ENCODE measurements at places on chromosomes 2 and 18.

DNA sequence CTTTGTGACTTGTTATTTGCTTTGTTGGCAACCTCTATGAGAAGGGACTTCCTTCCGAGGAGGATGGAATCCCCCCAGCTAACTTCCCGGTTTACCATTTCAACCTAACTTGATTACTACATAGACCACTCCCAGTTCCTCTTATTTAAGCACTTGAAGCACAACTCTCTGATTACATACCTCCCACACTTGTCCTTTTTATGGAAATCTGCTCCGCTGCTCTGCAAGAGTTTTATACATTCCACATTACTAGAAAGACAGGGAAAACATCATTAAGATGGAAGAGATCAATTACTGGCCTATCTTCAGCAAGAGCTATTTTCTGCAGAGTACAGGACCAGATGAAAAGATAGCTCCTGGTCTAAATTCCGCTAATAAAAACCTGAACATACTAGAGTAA, 160.0 kb upstream of the PGAP1 start:
- DNase-seq: peak; percentile 36

- peak; percentile 3 for DNase-seq
Measured at GRCh38 chr2:46010925-46011490, 286.2 kb upstream of the EPAS1 start.

DNA sequence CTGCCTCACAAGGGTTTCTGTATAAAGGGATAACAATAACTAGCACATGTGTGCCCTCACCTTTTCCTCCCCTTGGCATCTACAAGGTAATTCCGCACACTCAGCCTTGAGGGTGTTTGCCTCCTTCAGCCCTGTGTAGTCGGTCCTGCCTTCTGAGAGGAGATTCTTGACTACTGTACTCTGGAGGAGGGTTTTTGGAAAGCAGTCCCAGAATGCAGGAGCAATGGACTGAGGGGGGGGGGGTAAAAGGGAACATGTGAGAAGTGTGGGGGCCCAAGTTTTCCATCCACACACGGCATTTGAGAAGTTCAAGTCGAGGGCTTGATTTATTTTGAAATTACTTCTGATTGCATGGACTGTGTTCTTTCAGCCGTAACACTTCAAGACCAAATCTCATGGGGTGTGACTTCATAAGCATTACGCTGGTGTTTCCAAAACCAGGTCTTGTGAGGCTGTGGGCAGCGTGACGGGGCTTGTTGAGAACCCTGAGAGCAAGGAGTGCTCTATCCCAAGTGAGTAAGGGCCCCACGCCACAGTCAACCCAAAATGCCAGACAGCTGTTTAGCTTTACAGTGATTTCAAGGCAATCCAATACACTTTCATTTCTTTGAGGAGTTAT, 198.7 kb upstream of the MEIS1 start:
- DNase-seq: no peak

GRCh38 chr2:30282721-30283120, 51.4 kb downstream of the LBH start:
- peak; percentile 13 for DNase-seq

- no peak for DNase-seq
Measured at GRCh38 chr2:172888714-172889669, 153.3 kb downstream of the RAPGEF4 start.

Measured in naive B cell (primary cell).